ENCODE measurements at places on chromosomes 3 and 15. TPM values are rescaled to one million over a fixed set of nuclear protein-coding genes. Genes with fewer than 3 reads are reported as not detected.

CHST13 gene
- polyA plus RNA-seq, result 0.48 TPM

SERPINI2 gene
- polyA plus RNA-seq, result not detected

POPDC2 gene
- 1.6 TPM for polyA plus RNA-seq

LRRIQ4 gene
- not detected for polyA plus RNA-seq

DPPA2 gene
- not detected for polyA plus RNA-seq

P2RY14 gene
- 1.4 TPM for polyA plus RNA-seq

PLA2G4E gene
- polyA plus RNA-seq, result not detected

KLF15 gene
- polyA plus RNA-seq, result 11.0 TPM

CELSR3 gene
- polyA plus RNA-seq, result 23.1 TPM

BFSP2 gene
- 1.0 TPM for polyA plus RNA-seq

NLGN1 gene
- 6.3 TPM for polyA plus RNA-seq

GOLGA6A gene
- not detected for polyA plus RNA-seq

NDUFB4 gene
- polyA plus RNA-seq, result 350 TPM

RPL22L1 gene
- 14.1 TPM for polyA plus RNA-seq

CFAP100 gene
- not detected for polyA plus RNA-seq

SLCO2A1 gene
- polyA plus RNA-seq, result 3.9 TPM

SPINT1 gene
- polyA plus RNA-seq, result 151 TPM

CPN2 gene
- not detected for polyA plus RNA-seq

PLIN1 gene
- 3.3 TPM for polyA plus RNA-seq

GDPGP1 gene
- 0.76 TPM for polyA plus RNA-seq

KNSTRN gene
- polyA plus RNA-seq, result 48.0 TPM

CX3CR1 gene
- polyA plus RNA-seq, result 3.1 TPM

CHRNA5 gene
- polyA plus RNA-seq, result 3.9 TPM

MKRN3 gene
- polyA plus RNA-seq, result 6.5 TPM

FURIN gene
- 22.9 TPM for polyA plus RNA-seq

AMIGO3 gene
- polyA plus RNA-seq, result 2.0 TPM

KNG1 gene
- 0.15 TPM for polyA plus RNA-seq

FGD5 gene
- polyA plus RNA-seq, result 2.8 TPM

PTX3 gene
- 0.81 TPM for polyA plus RNA-seq

WDR93 gene
- 0.32 TPM for polyA plus RNA-seq

HGD gene
- not detected for polyA plus RNA-seq

CLDN11 gene
- 104 TPM for polyA plus RNA-seq

MYO5C gene
- 1.1 TPM for polyA plus RNA-seq

KBTBD12 gene
- polyA plus RNA-seq, result 3.0 TPM

PLA1A gene
- polyA plus RNA-seq, result 2.4 TPM

CMTM8 gene
- 4.2 TPM for polyA plus RNA-seq

ST3GAL6 gene
- polyA plus RNA-seq, result 1.7 TPM

EXD1 gene
- 0.10 TPM for polyA plus RNA-seq
